Posterior cingulate gyrus (tissue), 11 donors: ENCODE measurements at places on chromosomes 1 and 21.

GRCh38 chr1:40519517-40519916, 10.9 kb downstream of the EXO5 start:
- DNase-seq = no peak

DNA sequence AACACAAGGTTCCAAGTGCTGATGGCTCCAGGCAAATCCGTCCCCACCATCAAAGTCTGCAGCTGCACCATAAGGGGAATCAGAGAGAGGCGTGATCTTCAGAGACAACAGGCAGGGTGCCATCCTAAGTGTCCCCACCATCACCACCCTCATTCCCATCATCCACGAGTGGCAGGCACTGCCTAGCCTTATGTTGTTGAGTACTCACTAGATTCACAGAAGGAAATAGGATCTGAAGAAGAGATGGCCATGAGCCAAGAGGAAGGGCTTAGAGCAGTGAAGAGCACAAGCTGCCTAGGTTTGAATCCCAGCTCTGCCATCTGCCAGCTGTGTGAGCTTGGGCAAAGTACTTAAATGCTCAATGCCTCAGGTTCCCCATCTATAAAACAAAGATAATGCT, 207.3 kb upstream of the CSF3R start:
- no peak for DNase-seq

DNA sequence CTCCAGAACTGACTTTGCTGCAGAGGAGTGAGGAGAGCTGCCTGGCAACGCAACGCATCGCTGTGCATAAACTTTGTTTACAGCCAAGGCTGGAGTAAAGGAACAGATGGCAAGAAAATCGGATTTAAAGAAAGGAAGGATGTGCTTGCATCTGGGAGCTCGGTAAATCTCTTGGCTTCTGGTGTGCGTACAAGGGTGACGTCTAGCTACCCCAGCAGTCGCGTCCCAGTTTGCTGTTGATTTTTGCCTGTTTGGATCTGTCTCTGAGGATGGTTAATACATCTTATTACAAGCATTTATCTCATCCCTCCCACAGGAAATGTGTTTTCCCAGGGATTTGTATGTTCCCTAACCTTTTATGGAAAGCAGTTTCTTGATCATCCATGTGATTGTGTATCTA, 73.3 kb upstream of the RALGPS2 start:
- peak; percentile 26 for DNase-seq

DNA sequence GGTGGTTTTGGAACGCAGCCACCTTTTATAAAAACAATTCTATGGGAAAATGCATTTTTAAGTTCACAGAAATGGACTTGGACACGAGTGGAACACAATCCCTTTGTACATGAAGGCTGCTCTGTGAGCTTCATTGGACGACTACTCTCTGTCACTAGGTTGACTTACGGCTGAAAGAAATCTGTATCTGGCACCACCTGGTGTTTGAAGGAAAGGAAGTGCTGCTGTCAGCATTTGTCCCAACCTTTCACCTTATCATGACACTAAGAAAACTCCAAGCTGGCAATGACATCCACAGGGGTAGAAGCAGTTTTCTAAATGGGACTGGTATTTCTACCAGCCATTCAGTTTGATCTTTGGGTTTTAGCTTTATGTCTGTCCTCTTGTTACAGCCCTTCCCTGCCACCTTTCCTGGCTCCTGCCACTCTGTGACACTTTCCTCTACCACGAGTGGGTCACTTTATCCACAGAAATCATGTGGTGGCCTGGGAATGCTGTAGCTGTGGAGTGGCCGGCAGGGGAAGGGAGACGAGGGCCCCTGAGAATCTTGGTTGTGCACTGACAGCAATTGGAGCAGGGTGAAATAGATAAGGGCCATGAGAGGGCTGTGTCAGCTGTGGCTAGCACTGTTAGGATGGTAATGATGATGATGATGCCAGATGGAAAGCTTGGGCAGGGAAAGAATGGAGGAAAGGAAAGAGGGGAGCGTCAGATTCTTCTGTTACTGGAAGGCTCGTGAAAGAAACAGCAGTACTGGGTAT, 85.2 kb downstream of the TBX19 start:
- DNase-seq = no peak

GRCh38 chr1:156347331-156347730, 9.0 kb downstream of the TSACC start:
- no peak for DNase-seq

GRCh38 chr1:233993651-233994050, 89.2 kb downstream of the SLC35F3 start:
- DNase-seq = no peak

DNA sequence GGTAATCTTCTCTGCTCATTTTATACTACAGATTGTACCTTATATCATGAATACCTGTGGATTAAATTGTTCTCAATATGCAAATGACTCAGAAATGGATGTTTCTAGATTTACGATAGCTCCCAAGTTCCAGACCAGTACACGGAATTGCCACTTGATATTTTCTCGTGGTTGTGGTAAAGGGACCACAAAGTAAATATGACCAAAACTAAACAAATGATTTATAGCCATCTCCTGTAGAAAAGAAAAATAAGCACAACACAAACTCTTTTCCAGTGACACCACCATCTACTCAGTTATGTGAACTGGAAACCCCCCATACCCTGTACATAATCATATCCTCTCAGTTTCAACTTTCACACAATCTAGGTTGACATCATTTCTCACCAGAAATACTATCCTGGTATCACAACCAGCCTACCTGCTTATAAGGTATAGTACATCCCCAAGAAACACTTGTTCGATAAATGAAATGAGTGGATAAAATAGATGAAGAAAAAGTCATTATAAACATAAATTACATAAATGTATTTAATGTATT, 172.3 kb downstream of the ADGRL4 start:
- no peak for DNase-seq

DNA sequence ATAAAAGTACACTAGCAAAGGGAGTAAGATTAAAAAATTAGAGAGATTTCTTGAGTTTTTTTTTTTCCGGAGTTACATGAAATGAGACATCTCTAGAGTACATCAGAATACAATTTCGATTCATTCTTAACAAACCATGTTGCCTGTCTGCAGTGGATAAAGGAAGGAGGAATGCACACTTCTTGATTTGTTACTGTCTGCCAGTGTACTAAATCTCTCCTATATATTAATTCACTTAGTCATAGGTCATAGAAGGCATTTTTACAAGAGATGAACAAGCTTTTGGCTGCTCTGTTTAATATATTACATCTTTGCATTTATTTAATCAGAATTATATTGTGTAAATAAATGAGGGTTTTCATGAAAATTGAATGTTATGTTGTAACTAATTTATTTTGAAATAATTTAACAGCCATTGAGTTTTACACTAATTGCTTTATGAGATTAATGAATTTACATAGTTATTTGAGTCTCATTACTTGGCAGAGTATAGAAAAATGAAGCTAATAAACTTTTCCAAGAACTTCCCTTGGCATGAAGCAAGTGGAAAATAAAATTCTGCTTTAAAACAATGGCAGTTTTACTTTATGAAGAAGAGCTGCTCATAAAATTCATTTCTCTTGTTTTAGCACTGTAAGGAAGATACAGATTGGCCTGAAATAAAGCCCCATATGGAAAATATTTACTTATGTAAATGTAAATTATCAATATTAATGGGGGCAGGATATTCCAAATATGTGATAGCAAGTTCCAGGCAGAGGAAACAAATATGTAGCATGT, 1284.7 kb downstream of the BRINP3 start:
- DNase-seq = no peak

GRCh38 chr1:95186149-95186548, 47.9 kb upstream of the RWDD3 start:
- DNase-seq = no peak

DNA sequence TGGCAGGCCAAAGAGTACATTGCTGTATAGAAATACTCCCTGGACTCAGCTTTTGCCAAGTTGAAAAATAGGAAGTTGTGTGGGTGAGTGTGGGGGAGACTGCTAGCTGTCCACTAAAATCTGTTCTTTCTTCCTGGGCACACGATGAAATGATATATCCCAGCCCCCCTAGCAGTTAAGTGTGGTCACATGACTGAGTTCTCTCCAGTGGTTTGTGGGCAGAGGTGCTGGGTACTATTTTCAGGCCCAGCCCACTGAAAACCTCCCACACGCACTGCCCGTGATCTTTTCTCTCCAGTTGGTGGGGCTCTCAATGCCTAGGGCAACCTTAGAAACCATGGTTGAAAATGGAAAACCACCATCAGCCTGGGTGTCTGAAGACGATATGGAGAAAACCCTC, 119.7 kb upstream of the LMO4 start:
- peak; percentile 70 for DNase-seq

DNA sequence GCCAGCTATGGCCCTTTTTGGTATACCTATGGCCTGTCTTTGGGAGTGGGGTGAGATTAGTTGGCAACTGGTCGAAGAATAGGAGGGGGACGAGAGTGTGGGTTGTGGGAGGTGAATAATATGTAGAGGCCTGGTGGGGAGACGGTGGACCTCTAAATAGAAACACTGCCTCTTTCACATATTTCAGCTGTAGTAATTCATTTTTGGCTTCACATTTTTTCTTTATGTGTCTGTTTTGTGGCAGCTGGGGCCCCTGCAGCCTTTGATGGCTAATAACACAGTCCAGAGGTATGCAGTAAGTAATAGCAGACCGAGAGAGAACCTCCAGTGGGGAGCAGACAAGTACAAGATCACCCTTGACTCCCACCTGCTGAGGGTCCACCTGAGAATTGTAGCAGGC, 75.9 kb downstream of the HLX start:
- no peak for DNase-seq

DNA sequence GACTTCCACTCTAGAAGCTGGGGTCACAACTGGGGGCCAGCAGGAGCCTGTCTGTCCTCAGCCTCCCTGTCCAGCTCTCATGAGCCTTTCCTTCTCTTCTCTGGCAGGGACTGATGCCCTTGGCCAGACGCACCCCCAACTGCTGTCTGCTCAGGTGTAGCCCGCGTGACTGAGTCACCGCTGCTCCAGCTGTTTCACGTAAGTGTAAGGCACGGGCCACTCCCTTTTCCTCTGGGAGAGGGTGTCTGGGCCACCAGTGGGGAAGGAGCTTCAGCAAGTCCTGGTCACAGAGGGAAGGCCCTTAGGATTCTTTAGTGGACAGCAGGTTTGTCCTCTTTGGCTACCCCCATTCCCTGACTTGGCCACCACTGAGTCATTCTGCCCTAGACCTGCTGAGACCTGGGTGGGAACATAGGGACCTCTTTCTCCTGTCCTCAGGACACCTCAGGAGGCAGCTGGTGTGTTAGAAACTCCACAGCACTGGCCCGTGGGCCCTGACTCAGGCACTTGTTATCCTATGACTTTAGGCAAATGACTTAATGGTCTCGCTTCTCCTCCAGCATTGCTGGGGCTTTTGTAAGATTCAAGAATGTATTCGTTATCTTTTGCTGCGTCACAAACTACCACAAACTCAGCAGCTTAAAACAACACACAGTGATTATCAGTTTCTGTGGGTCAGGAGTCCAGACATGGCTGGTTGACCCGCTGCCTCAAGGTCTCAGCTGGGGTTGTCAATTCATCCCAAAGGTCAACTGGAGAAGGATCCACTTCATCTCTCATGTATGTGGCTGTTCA, 64.8 kb downstream of the FAM163A start:
- no peak for DNase-seq

DNA sequence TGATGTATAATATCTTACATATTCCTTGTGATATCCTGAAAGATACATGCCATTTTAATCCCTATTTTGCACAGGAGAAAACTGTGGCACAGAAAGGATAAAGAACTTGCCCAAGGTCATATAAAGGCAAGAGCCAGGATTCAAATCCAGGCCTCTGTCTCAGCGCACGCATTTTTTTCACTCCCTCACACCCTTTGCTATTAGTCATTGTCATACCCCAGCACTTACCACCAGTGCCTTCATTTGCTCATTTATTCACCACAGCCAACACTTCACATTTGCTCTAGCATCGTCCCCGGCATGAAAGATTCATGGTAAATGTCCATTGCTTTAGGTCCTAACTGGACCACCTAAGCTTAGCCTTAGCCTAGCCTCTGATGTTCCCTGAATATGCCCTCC, 14.2 kb downstream of the ALX3 start:
- DNase-seq = no peak

DNA sequence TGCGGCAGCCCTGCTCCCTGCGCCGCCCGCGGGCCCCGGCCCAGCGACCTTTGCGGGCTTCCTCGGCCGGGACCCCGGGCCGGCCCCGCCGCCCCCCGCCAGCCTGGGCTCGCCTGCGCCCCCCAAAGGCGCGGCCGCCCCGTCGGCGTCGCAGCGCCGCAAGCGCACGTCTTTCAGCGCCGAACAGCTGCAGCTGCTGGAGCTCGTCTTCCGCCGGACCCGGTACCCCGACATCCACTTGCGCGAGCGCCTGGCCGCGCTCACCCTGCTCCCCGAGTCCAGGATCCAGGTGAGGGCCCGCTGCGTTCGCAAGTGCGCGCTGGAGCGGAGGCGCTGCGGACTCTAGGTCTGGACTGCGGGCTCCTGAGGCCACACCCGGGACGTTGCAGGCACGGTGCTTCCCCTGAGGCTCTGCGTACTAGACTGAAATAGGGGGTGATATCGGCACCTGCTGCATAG, 351 bp downstream of the MIXL1 start:
- no peak for DNase-seq

DNA sequence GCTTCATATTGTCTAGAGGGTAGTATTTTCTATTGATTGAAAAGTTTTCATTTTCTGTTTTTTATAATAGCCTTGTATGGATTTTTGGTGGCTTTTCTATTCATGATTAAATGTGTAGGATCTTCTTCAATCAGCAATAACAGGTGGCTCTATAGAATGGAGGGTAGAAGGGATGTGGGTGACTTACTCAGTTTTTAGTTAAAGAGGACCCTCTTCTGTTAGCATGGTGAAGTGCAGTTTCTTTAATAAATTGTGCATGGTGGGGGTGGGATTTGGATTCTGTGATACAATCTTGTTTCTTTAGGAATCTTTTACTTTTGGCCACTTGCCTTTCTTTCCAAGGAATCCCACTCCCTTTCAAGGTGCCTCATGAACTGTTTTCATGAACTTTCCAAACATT, 64.7 kb downstream of the SLC35A3 start:
- DNase-seq = no peak

- DNase-seq = peak; percentile 80
These were observed 21.6 kb upstream of the POFUT2 start for GRCh38 chr21:45309069-45309986.

GRCh38 chr1:205454903-205455335, 926 bp downstream of the BLACAT1 start:
- no peak for DNase-seq

DNA sequence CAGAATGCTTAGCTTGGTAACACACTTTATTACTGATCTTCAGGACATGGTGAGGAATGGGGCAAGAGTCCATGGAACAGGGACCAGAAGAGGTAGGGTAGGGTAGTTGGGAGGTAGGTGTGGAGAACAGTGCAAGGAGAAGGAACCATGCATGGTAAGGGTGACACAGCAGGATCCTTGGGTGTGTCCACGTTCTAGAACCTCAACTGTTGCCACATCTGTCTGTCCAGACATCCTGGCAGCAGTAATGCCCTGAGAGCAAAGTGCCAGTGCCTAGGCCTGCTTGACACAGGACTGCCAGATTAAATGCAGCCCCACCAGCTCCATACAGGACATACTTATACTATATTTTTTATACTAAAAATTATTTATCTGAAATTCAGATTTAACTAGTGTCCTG, 13.9 kb downstream of the DMAP1 start:
- DNase-seq = no peak
